ENCODE measurements at places on chromosomes 5 and 9.

DNA sequence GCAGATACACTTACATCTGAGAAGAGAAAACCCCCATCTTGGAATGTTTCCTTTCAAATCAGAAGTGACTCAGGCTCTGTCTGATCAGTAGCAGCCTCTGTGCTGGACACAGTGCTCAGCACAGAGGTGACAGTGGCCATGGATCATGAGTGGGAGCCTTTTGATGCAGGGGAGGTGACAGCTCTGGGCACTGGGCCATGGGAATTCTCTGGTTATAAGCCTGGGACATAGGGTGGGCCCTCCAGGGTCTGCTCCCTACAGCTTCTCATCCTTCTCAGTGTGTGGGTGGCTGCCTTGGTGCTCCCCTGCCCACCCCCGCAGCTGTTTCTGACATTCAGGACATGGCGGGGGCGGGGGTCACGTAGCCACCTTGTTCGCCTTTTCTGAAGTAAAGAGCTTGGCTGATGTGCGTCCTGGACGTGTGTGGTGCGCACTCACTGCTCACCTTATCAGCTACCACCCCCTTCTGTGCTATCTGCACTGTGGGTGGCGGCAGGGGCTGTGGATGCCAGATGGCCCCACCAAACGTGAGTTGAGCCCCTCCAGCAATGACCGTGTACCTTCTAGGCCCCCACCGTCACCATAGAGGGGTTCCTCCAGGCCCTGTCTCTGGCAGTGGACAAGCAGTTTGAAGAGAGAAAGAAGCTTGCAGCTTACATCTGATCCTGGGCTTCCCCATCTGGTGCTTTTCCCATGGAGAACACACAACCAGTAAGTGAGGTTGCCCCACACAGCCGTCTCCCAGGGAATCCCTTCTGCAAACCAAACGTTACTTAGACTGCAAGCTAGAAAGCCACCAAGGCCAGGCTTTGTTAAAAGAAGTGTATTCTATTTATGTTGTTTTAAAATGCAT, 24.0 kb downstream of the TRIP13 start:
- no peak for DNase-seq

GRCh38 chr5:167785106-167785505, 506.3 kb upstream of the WWC1 start:
- no peak for DNase-seq

DNA sequence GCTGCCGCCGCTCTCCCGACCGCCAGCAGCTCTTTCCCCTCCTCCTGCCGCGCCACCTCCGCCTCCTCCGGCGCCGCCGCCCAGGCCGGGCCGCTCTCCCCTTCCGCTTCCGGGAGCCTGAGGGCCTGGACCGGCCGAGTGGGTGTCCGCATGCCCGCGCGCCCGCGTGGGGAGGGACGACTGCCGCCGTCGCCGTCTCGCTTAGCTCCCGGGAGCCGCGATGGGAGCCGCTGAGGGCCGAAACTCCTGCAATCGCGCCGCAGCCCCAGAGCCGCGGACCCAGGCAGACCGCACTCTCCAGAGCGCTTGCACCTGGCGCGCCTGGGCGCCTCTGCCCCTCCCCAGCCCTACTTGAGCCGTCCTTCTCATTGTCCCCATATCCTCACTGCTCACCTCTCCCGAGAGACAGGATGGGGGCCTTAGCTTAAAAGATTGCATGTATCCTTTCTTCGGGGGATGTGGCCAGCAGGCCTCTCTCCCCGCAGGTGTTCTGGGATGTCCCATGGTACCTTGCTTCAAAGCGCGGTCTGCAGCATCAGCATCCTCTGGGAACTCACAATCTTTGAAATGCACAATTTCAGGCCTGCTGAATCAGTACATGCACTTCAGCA, at the start of gene ZDHHC21:
TSS of gene ZDHHC21 (minus strand) at position 182 of the 611 bp plus-strand sequence. CDS start 19,092 bp downstream, outside the sequence.
- no peak for DNase-seq

- DNase-seq = no peak
These were observed 254.2 kb upstream of the TRPC7 start for GRCh38 chr5:136619556-136619955.

GRCh38 chr5:90015584-90016018, 394.0 kb downstream of the CETN3 start:
- DNase-seq = no peak

- DNase-seq = no peak
These were observed 1.1 kb upstream of the DNAJB5 start for GRCh38 chr9:34988218-34989002.

GRCh38 chr5:136236479-136237083, 43.6 kb upstream of the SMIM32 start:
- no peak for DNase-seq

DNA sequence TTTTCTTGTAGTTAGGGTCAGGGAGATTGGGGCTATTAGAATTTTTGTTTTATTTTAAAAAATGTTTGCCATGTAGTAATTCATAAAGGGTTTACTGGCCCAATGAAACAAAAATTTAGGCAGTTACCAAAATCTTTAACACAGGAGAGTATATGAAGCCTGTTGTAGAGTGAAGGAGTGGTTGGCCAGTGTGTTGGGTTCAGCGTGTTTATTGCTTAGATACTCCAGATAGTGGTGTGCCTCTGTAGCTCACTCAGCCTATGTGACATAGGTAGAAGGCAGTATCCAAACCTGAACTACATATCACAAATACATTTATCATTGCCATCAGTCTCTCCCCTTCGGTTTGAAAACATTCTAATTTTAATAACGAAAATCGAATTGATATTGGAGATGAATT, 1.2 kb downstream of the TEK start:
- no peak for DNase-seq

DNA sequence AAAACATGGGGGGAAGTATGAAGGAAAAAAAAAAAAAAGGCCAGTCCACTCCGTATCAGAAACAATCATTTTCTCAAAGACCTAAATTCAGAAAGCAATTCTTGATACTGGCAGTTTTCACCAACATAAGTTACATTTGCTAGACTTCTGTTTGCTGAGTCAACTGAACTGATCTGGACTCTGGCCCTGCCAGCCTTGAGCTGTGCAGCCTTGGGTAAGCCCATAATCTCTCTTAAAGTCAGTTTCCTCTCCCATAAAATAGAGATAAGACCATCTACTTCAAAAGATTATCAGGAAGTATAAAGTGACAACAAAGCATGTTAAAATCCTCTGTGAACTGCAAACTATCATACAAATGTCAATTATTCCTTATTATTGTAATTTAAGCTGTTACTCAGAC, 106.8 kb downstream of the MAPKAP1 start:
- no peak for DNase-seq

DNA sequence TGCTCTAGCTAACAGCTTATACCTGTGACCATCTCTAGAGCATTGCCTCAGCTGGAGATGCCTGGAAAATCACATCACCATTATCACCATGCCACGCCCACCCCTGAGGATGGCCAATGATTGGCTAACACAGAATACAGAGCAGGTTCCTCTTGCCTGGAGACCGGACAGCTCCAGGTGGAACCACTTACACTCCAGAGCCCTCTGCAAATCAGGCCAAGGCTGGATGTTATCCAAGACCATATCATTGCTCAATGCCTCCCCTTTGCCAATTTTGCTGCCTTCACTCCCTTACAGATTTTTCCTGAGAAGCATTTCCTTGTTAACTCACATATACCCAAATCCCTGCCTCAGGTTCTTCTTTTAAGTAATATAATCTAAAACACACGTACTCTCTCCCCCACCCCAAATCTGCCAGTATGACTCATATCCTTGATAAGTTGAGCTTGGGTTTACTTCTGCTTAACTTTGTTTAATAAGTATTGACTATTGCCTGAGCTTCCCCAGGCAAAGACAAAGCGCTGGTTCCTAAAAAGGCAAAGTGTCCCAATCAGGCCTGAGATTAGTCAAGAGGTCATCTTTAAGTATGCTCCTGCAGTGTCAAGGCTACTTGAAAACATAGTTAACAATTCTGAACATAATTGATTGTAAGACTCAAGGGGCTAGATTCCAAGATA, 309.6 kb downstream of the EPB41L4A start:
- peak; percentile 16 for DNase-seq

DNA sequence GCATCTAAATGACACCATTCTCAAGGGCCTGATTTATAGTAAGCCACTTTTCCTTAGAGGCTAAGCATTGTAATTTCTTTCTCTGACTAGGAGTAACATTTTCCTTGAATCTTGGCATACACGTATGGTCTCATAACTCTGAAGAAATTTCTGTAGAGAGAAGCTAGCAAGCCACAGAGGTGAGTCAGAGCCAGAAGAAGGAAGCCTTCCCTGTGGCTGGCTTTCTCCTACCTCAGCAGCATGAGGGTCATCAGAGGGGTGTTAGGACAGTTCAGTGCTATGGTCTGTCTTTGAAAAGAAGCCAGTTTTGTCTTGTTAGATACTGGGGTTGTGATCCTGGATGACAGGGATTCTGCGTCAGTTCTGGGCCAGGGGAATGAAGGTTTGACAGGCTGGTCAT, 3.2 kb downstream of the SNX30 start:
- DNase-seq = no peak

- no peak for DNase-seq
These were observed 12.2 kb downstream of the GPR150 start for GRCh38 chr5:95631991-95632675.

GRCh38 chr9:93814077-93814956, 140.8 kb downstream of the BARX1 start:
- no peak for DNase-seq

GRCh38 chr9:106481013-106481609, 381.9 kb upstream of the ZNF462 start:
- no peak for DNase-seq

GRCh38 chr9:82127465-82127864, 138.9 kb downstream of the SPATA31D1 start:
- DNase-seq = no peak

DNA sequence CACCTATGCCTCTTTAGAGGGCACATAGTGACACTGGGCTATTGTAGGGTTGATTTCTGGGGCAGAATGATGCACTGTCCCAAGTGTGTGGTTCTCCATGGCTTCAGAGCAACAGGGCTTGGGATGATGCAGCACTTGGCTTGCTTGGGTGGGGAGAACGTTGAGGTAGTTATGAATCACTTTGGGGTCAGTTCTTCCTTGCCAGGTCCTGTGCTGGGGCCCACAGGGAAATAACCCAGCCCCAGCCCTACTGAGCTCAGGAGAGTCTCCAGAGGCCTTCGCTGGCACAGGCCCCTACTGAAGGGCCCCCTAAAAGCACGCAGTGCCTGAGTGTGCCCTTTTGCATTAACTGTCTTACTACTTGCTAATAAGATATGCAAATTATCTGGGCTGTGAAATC, 24.2 kb downstream of the JADE2 start:
- no peak for DNase-seq

DNA sequence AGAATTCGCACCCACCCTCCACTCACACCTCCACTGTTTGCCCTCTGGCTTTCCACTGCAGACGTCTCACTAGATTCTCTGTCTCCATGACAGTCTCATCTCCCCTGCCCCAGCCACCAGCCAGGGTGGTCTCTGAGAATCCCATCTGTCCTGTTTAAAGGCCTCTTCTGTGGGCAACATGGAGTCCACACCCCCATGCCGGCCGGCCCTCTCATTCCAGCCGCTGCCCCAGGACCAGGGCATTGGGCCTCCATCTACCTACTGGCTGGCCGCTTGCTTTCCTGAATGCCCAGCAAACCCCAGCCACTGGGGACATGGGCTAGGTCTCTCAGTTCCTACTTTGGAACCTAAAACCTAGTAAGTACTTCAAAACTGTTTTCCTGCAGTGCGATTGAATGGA, 65.6 kb upstream of the RUFY1 start:
- no peak for DNase-seq

- DNase-seq = no peak
These were observed 30.7 kb downstream of the HRH2 start for GRCh38 chr5:175688352-175689146.

GRCh38 chr5:155953335-155953734, 373.6 kb upstream of the SGCD start:
- no peak for DNase-seq

- no peak for DNase-seq
These were observed 582.6 kb downstream of the NR2F1-AS1 start for GRCh38 chr5:92998456-92998855.

- DNase-seq = no peak
These were observed 61.7 kb downstream of the DAP start for GRCh38 chr5:10699281-10699874.

All from iPS DF 6.9 (cell line).